ENCODE measurements at places on chromosomes 16 and 17.

GRCh38 chr17:7233701-7234082, 625 bp downstream of the DVL2 start:
- no peak for DNase-seq

DNA sequence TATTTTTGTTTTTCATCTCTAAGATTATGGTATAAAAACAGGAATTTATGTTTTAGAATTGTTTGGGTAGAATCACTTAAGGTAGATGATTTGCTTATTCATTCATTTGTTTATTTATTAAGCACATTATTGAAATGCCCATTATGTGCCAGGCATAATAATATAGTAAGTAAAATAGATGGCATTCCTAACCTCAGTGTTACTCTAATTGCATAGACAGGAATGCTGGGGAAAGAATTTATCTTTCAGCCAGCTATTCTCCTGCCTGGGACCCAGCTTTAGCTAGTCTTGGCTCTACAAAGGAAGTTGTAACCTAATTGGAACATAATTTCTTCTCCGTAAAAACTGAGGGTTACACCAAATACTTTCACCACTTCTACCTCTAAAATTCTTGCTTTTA, 44.6 kb downstream of the NFAT5 start:
- DNase-seq, result no peak

- no peak for DNase-seq
Measured at GRCh38 chr17:81231121-81231645, 7.7 kb downstream of the TEPSIN start.

DNA sequence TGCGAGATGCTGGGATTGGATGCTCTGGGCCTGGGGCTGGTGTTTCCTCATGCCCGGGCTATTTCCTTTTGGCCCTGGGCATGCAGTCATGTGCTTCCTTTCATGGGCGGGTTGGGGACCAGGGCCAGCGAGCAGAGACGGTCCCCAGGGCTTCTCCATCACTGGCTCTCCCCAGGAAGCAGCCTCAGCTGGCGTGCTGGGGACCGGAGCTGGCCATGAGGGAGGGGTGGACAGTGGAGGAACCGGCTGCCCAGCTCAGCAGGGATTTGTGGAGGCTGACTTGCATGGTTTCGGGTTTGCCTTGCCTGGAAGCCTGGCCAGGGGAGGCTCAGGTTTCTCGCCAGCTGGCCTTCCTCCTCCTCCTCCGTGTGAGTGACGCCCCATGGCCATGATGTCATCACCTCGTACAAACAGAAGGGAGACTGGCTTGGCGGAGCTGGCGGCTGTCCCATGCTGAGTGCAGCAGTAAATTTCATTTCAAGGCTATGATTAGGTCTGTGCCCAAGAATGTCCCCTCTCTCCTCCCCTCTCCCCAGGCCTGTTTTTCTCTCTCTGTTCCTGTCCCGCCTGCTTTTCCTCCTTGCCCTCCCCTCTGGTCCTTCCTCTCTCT, 8.9 kb upstream of the TIMP2 start:
- DNase-seq, result no peak

GRCh38 chr16:20409398-20410120, at the start of gene ACSM5:
Gene ACSM5, plus strand, starts transcription at chr16:20409534. Its CDS starts 1,951 bp downstream, at chr16:20411485.
- no peak for DNase-seq

GRCh38 chr17:51351890-51352289, 91.5 kb downstream of the UTP18 start:
- no peak for DNase-seq

- DNase-seq, result no peak
Measured at GRCh38 chr17:73588891-73589290, 55.4 kb downstream of the SDK2 start.

DNA sequence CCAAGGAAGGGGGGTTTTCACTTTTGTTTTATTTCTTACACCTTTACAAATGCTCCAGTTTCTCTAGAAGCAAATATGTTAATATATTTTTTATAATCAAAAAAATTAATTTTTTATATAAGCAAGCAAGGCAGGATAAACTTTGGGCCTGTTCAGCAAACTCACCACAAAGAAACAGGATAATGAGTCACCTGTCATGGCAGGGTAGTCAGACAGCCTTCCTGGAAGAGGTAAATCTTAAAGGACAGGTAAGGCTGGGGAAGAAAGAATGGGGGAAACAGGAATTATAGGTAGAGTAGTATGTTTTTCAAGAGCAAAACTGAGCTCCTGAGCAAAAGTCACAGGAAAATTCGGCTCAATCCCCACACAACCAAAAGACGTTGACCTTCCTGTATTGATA, 186.3 kb upstream of the SOX9 start:
- no peak for DNase-seq

DNA sequence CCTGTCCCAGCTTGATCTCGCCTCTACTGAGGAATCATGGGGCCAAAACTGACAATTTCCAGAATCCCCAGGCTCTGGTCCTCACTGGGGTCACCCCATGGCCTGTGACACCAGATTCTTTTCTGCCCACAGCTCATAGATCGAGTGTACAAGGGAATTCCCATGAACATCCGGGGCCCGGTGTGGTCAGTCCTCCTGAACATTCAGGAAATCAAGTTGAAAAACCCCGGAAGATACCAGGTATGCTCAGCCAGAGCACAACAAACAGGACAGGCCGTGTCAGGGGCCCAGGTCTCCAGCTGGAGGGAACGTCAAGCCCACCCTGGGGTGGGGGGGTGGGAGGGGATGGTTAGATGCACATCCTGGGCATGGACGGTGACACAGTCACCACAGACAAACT, 17.5 kb downstream of the USP6 start:
- DNase-seq, result no peak

- DNase-seq, result no peak
Measured at GRCh38 chr16:17392127-17392856, 78.5 kb downstream of the XYLT1 start.

DNA sequence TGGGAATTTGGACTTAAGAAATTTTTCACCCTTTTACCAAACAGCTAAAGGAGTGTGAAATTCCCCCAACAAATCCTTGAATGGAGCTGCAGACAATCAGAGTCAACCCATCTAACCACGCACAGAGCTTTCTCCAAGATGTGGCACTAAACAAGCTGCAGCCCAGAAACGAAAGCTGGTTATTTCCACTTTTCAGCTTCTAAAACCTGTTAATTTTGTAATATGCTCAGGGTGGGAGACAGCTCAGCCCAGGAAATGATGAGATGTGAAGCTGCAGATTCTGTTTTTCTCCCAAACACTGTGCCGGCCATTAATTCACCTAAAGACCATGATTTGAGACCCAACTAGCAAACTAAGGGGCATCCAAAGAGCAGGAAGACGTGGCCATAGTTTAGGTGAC, 33.2 kb upstream of the ABR start:
- DNase-seq, result no peak

- DNase-seq, result no peak
Measured at GRCh38 chr17:61379457-61380216, 20.0 kb upstream of the TBX2 start.

DNA sequence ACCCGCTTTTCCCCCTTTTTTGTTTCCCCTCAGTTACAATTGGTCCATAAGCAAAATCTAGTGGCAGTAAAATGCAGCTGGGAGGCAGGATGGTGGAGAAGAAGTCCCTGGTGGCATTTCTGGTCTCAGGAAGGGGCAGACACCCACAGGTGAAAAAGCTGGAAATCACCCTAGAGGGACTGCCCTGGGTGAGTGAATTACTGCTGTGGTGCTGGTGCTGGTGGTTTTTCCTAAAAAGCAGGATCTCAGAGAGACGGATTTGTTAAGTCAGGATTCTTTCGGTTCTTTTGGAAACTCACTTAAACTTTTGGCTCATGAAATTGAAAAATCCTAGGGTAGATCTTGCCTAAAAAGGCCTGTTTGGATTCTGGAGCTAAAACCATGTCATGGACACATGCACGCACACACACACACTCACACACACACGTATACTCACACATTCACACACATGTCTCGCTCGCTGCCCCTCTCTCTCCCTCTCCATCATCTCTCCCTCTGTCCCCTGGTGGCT, 65.8 kb downstream of the NKD1 start:
- DNase-seq, result no peak

DNA sequence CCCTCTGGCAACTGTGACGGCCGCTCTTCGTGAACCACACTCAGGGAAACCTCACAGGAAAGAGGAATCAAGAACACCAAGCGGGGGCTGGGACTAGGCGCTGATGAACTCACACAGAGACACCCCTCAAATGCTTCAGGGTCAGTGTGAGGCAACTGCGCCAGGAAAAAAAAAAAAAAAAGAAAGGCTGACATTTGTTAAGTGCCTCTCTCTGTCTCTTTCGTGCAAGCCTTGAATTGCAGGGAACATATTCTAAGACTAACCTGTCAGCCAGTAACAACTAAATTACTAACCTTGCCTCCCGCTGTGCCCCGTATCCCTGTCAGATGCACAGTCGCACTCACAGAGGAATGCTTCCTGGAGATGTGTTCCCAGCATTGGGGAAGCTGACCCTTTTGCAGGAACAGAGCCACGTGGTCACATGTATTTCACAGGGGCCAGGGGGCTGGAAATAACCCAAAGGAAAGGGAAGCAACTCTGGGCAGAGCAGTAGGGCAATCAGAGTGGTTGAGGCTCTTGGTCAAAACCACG, 247.8 kb downstream of the XYLT1 start:
- no peak for DNase-seq

- no peak for DNase-seq
Measured at GRCh38 chr17:30256756-30257506, 21.4 kb upstream of the SLC6A4 start.

DNA sequence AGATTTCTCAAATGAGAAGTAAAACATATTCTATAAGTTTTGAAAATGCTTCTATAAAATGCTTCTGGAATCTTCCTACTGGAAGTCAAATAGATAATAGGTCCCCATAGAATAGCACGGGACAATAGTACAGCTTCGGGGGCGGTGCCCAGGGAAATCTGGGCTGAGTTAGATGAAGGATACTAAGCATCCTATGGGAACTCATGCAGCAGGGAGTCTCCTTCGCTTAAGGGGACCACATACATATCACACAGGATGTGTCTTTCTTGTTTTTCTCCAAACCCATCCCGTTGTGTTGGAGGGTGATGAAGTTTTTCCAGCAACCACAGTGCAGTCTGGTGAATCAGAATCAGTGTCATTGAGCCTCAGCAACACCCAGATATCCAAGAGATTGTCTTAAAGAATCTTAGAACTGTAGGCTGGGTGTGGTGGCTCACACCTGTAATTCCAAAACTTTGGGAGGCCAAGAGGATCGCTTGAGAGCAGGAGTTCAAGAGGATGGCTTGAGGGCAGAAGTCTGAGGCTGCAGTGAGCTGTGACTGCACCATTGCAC, 84.2 kb downstream of the PITPNC1 start:
- DNase-seq, result peak; percentile 67

- DNase-seq, result no peak
Measured at GRCh38 chr17:81888105-81888987, 3.0 kb downstream of the ALYREF start.

DNA sequence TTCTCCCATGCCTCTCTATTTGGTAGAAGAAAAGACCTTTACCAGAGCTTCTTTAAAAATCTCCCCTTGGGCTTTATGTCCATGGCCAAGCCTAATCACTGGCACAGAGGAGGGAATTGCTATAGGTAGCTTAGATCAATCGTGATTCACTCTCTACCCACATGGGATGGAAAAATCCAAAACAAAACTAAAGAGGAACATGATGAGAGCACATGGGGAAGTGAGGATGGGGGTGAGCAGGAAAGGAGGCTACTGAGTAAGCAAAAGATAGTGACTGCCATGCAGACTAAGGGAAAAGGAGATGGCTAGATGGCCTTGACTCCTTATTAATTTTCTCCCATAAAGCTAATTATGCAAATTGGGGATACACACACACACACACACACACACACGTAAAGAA, 201.2 kb downstream of the HS3ST3A1 start:
- no peak for DNase-seq

GRCh38 chr16:2881783-2882649, 999 bp upstream of the FLYWCH2 start:
- peak; percentile 26 for DNase-seq

GRCh38 chr17:7491583-7491982, 7.4 kb downstream of the POLR2A start:
- no peak for DNase-seq

DNA sequence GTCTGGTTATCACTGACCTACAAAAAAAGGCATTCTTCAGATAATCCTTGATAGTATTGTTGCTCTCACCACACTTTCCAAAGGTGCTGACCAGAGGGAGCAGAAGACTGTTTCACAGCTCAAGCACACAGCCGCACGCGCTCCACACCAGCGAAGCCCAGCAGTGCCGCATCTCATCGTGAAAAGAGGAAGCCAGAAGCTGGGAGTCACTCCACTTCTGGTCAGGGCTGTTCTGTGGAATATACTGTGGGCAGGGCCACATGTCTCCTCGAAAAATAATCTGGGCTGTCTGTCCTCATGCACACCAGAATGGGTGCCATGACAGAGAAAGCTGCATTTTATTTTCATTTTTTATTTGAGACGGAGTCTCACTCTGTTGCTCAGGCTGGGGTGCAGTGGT, 7.3 kb upstream of the PRSS36 start:
- DNase-seq, result no peak

GRCh38 chr17:48025904-48026501, 11.6 kb downstream of the COPZ2 start:
- no peak for DNase-seq

DNA sequence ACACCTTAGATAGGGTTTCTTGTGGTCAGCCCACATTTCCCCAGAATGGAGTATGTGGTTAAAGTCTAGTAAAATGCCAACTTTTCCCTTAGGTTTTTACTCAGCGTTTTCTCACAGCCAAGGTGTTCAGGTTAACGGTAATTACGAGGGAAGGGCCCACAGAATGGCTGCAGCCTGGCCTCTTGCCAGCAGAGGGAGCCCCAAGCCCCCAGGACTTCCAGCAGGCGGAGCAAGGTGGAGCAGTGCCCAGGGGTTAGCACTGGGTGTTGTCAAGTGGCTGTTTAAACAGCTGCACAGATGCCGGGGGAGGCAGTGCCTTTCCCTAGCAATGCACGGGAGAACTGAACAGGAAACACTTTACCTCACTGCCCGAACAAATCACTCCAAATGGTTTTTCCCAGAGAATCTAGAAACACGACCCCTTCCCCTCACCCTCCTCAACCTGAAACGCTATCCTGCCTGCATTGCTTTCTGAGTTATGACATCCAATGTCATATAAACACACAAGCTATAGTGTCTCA, 6.6 kb downstream of the PHB1 start:
- DNase-seq, result peak; percentile 91

DNA sequence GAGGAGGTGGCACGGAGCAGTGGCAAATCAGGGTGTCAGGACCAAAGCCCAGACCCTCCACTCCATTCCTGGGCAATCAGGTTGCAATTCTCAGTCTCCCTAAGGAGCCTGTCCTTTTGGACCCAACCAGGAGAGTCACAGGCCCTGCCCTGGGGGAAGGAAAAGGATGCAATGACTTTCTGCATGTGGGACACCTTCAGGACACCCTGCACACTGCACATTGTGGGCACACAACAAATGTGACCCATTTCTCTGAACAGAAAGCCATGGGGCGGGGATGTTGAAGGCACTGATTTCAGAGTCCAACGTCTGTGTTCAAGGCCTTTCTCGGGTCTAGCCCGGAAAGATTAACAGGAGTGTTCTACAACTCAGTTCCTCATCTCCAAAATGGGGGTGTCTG, 286.2 kb upstream of the FOXF1 start:
- no peak for DNase-seq

All from activated naive CD4-positive, alpha-beta T cell treated with anti-CD3 and anti-CD28 coated beads for 36 hours (primary cell).